ENCODE measurements at places on chromosomes 3 and 15.

DNA sequence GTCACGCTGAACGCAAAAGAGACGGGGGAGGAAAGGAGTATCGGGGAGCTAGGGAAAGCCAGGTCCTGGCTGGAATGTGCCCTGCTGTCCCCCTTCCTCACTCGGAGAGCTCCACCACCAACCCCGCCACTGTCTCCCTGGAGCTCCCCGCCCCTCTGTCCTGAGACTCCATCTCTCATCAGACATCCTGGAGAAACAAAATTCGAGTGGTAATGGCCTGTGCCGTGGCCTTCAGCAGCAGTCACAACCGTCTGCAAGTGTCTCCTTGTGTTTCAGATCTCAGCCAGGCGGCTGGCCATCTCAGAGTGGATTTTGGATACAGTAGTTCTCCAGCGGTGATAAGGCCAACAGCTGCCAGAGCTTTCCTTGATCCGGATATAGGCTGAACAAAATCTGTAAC, 76.9 kb downstream of the OCA2 start:
- DNase-seq: no peak

DNA sequence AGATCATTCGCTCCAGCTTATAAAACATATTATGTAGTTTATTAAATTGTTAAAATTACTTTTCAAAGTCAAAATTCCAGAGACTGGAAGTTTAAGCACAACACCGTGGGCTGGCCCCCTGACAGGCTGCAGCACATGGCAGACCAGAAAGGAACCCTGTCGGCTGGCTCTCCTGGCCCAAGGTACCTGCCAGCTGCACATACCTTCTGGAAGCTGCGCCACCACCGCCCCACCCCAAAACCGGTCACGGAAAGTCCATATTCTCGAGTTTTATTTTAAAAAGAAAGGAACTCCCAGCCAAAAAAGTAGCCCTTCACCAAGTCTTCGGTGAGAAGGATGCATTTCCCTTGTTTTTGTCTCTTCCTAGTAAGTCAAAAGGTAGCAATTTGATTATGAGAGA, 94.6 kb downstream of the FOXP1 start:
- DNase-seq: no peak

DNA sequence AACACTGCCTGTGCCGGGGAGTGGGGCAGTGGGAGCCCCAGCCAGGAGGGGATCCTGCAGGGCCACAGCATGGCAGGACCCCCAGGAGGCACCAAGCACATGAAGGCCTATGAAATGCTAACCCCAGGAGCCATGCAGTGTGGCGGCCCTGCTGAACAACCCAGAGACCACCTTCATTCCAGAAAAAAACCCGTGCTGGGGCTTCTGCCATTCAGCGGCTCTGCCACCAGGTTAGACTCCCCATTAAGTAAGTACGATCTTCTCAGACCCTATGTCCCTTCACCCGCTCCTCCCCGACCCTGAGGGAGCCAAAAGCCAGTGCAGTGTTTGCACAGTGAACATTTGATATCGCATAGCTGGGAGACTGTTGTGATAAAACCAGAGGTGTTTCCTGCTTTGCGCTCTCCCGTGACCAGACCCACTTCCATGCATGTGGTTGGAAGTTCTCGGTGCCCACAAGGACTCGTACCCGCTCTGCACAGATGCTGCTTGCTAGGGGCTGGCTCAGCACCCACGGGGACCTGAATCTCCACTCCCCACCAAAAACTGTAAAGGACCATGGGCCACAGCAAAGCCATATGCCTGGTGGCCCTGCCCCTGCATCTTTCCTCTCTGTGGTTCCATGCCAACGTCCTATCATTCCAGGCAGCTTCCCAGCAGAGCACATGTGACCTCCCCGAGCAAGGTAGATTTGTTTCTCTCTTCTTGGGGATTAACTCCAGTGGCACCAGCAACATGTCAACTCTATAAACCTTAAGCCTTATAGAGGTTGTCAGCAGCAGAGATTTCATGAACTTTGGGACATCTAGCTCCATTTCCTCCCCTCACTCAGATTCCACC, 5.3 kb downstream of the PLA2G4D start:
- DNase-seq: no peak

GRCh38 chr3:58375254-58375653, 42.6 kb downstream of the PXK start:
- no peak for DNase-seq

DNA sequence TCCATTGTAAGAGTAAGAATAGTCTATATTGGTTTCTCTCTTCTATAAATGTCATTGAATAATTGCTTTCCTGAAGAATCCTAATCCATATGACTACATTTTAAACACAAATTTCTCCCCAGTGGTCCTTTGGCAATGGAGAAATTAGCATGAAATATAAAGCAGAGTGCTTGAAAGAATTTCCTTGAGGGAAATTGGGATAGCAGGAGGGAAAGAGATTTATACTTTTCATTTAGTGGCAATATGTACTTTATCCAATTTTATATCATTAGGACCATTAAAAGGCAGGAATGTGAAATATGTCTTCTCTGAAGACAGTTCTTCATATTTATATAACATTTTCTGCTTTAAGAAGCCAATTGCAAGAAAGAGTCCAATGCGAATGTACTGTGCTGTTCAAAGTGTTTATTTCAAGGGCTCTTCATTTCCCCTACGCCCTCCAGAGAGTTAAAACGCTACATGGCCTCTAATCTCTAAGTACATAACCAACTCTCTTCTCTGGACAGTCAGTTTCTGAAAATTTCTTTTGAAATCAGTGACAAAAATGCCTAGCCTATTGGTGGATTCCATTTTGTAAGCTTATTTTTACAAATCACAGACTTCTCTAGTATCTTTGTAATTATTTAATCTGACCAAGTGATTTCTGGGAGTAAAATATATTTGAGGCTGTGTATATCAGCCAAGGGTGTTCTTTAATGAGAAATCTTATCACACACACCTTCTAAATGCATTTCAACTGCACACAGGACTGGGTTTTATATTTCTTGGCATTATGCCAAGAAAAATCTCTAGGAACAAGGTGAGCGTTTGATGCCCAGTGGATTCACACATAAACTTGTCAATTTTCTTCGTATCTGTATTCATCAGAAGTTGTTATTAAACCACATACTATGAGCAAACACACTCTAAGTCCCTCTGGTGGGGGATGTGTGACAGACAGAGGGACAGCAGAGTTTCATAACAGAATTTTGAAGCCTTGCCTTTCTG, 51.2 kb downstream of the KCNAB1 start:
- no peak for DNase-seq

DNA sequence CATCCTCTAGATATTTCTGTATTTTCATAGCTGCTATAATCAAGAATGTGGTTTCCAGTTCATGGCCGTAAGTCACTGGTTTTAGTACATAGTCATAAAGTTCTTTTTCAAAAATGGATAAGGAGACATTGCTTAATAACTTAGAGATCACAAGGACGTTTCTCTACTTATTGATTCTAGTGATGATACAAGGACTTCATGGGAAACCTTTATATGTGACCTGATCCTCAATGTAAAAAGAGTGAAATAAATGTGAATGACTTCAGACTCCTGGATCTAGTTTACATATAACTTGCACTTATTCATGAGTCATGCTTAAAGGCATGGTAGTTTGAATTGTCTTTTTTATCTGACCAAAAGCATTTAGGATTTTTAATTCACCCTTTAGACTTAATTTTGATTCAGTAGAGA, 35.2 kb downstream of the TSC22D2 start:
- no peak for DNase-seq

Measured in natural killer cell treated with Interleukin-12 subunit alpha and Interleukin-12 subunit beta and Interleukin-15 and Interleukin-18, amount 100 ng/mL, for 72 hours (primary cell).